A549 (cell line): ENCODE measurements at places on chromosomes 2 and 18.
A peak's percentile ranks its signal among the peaks of the same experiment; 100 is the strongest.

DNA sequence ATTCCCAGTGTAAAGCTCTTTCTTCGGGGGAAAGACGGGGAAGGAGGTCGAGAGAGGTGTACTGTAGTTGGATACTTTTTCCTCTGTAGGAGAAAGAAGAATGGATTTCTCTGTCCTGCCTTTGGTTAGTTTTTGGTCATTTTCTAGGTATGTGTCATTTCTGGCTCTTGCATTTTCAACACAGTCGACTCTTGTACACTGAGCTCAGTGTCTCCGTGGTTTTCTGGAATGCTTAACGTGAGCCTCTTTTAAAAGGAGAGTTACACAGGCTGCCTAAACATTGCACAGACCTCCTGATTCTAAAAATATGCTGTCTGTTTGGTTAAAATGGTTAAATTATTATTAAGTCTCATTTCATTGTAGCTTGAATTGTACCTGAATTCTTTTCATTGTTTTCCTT lies 21.8 kb upstream of the GLS start:
- DNase-seq = no peak

- DNase-seq = no peak
These were observed 72.5 kb downstream of the FAM210A start for GRCh38 chr18:13653746-13654433.

- no peak for DNase-seq
These were observed 30.2 kb downstream of the CMPK2 start for GRCh38 chr2:6835467-6835866.

DNA sequence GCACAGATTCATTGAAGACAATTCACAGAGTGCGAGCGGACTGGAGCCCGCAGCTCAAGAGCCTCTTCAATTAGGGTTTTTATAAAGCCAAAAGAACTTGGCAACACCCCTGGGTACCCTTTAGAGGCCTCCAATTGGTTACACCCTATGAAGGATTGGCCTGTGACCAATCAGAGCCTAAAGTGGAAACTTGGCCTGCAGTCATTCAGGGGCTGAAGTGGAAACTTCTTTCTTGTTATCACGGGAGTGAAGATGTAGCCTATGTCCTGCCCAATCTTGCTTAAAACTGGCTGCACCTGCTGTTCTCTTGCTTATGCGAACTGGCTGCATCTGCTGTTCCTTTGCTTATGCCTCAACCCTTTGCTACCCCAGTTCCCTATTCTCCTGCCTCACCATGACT lies 1.8 kb upstream of the HJURP start:
- no peak for DNase-seq

GRCh38 chr2:56017784-56018183 lies 94.2 kb upstream of the EFEMP1 start:
- no peak for DNase-seq

DNA sequence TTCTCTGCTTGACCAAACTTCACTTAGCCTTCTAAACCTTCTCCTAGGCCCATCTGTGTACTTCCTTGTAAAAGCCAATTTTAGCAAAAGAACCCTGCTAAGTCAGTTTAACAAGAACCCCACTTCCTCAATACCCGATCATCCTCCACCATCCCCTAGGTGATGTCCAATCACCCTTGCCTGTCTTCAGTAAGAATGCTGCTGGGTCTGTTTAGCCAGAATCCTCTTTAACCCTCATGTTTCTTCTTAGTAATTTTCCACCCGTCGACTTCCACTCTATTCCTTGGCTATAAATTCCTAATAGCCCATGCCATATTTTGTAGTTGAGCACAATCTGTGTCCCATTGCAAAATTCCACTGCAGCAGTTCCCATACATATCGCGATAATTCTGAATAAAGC lies 780.0 kb upstream of the RAB6C start:
- no peak for DNase-seq

DNA sequence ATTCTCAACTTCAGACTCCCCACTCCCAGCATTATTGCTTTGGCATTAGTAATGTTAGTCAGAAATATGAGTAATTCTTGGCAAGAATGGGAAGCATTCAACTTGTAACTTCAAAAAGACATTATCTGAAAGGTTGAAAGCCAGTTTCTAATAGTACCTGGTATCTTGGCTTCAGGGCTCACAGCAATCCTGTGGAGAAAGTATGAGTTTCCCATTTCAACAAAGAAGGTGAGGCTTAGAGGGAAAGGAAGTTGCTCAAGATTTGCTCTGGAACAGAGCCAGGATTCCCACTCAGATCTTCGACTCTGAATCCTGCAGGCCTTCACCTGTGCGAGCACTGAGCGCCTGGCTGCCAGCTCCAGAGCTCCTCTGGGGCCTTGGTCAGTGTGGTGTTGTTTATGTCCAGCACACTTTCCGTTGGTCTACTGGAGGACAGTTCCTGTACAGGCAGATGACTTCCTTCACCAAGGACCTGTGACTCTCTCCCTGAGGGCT lies 136.1 kb downstream of the MCFD2 start:
- no peak for DNase-seq

DNA sequence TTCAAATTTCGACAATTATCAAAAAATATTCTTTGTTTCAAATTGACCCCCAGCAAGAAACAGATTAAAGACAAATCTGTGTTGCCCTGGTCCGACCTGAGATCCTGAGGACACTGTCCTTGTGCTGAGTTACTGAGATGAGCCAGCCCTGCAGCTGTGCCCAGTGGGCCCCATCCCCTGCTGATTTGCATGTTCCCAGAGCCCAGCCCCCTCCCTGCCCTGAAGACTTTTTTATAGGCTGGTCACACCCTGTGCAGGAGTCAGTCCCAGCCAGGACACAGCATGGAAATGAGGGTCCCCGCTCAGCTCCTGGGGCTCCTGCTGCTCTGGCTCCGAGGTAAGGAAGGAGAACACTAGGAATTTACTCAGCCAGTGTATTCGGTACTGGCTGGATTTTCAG lies 31.4 kb upstream of the ZNG1B start:
- DNase-seq = no peak

DNA sequence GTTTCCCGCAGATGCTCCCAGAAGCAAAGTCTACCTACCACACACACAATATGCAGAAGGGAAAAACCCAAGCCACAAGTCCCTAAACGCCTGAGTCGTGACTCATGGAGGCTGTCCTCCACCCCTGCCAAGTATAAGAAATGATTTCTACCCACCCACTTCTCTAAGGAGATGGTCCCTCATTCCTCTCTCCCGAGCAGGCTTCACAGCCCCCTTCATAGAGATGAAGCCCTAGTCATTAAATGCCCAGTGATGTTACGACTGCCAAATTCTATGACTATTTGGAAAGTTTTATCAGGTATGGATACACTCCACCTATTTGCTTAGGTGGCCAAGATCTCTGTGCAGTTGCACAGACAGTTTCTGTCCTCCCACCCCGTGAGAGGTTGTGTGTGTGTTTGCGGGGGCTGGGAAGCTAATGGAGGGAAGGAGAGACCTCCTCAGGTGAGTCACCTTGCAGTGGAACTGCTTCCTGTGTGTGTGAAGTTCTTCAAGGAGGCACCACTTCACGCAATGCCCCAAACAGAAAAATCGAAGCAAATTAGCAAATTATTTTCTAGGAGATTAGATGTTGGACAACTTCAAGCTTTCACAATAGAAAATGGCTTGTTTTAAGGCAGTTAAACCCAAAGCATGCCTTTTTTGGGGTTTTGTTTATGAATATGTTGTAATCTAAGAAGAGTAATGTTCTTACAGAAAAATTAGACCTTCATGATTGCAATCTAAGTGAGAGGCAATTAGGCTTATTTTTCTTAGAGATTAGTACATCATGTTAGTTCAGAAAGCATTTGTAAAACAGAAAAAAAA lies 175.2 kb downstream of the TGIF1 start:
- DNase-seq = peak; percentile 96

DNA sequence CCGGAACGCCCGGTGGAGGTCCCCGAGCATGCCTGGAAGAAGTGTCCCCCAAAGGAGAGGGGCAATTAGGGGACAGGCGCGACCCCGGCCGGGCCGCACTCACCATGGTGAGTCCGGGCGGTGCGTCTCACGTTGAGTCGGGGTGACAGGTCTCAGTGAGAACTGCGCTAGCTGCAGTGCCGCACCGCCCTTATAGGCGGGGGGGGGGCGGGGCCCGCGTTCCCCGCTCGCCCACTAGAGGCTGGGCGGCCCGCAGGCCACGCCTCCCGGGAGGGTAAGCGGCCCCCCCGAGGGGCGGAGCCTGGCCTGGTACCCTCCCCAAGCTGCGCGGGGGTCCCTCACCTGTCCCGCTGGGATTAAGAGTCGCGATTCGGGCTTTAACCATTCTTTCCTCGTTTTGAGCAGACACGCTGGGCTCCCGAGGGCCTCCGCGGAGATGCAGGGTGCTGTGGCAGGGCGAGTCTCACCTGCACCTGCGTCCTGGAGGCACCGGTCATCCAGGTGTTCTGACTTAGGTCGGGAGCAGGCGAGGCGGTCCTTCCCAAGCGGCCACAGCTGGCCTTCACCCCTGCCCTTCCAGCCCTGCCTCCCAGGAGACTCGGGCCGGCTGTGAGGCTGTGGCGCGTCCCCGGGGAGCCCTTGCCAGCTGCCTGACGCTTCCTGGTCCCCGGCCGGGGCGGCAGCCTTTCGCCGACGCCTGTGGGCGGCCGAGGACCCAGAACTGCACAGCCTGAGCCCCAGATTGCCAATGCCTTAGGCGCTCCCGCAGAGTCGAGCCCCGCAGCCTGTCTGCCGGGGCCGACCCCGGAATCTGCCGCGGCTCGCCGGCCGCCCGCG lies at the start of gene TUBA4A:
Gene TUBA4A (minus strand): TSS at position 166 of the 837 bp plus-strand sequence. CDS start 60 bp downstream, at position 106.
- DNase-seq = peak; percentile 83

- no peak for DNase-seq
These were observed 209.9 kb downstream of the TNS1 start for GRCh38 chr2:217792626-217793527.

DNA sequence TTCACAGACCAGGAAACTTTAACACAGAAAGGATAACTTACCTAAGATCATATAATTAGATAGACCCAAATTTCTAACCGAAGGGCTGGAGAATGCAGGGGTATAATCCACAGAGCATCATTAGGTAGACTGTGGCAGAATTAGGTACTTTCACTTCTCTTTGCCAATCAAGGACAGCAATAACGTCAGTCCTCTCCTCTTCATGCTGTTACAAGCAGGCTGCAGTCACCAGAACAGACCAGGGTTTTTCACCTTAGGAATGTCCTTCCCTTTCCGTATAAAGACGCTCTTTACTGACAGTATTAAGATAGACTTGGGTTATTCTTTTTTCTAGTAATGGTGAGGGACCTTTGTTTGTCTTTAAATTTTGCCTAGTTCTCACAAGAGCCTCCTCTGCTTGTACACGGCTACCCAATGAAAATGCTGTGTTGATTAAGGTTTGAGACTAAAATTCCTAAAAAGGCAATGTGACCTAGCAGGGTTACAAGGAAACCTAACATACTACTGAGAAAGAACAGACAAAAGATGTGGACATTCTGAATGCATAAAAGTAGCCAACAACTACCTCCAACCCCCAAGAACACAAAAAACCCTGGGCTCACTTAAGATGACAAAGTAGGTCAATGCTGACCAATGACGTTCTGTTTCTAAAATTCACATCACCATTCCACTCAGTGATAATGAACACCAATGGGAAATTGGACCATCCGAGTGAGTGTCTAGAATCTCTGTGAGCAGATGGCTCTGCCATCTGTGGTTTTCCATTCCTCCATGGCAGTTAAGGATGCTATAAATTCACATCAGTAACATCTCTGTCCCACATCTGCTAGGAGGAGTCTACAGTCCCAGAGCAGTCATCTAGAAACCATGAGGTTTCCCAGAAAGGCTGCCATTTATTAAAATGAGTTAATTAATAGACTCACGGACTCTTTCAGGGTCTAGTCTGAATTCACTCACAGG lies 2.1 kb downstream of the PDIA6 start:
- no peak for DNase-seq

- DNase-seq = no peak
These were observed 5.0 kb downstream of the VAMP5 start for GRCh38 chr2:85589181-85589580.

GRCh38 chr18:29181151-29181901 lies 1004.4 kb upstream of the CDH2 start:
- DNase-seq = no peak

DNA sequence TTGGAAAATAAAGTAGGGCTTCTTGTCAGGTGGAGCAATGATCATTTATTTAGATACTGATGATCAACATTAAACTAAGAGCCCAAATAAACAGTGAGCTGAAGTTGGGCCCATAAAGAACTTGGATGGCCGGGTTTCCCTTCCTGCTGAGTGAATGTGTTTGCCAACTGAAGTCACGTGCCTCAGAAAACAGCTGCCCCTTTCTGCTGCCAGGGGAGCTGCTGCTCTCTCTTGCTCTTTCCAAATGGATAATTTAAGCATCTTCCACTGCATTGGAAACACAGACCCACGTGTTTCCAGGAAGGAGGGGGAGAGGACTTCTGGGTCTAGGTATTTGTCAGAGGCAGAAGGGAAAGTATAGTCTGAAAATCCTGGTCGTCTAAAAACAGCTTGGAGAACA lies 22.9 kb upstream of the NCKAP5 start:
- DNase-seq = no peak

- DNase-seq = peak; percentile 73
These were observed 86.8 kb upstream of the SP3 start for GRCh38 chr2:174051741-174052583.

GRCh38 chr18:55515214-55515613 lies 72.8 kb downstream of the TCF4 start:
- DNase-seq = no peak

DNA sequence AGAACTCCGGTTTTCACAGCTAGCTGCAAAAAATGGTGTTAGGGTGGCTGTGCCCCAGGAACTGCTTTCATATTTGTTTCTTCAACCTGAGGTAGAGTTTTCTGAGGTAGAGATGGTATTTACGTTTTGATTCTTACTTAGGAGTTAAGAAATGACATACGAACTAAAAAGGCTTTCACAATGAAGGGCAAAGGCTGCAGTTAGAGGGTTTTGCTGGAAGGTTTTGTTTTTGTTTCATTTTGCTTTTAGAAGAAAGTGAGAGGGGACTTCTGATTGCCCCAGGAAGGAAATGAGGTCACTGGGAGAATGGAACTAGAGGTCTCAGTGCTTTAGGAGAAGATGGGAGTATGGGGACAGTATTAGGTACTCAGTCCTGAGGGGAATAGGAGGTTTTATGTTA lies 15.5 kb downstream of the CDCA7 start:
- DNase-seq = no peak

- peak; percentile 13 for DNase-seq
These were observed 161.2 kb upstream of the PIEZO2 start for GRCh38 chr18:11310476-11311086.

DNA sequence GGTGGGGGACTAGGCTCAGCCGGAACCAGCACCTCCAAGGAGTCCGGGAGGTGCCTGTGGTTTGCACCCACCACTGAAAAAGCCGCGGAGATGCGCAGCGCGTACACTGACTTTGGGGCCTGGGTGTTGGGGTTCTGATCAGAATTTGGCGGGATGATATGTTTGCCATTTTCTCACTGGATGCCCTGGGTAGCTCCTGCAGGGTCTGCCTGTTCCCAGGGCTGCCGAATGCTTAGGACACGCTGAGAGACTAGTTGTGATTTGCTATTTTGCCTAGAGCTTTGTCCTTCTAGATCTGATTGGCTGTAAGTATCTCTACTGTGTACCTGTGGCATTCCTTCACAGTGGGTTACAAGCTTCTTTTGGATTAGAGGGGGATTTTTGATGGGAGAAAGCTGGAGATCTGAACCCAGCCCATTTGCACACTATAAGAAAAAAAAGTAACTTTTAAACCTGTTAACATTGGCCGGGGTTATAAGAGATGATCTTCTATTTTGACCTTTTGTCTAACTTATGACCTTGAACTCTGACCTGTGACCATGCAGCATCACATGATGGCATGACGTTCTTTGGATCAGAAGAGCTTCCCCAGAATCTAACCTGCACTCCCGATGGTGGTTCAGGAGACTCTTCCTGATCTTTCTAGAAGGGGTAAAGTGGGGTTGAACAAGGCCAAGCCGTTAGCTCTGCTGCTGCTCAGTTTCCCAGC lies 1.6 kb downstream of the KCNE4 start:
- no peak for DNase-seq
